ENCODE measurements at places on chromosomes 1 and 21. TPM values are rescaled to one million over a fixed set of nuclear protein-coding genes. Genes with fewer than 3 reads are reported as not detected.

DNA sequence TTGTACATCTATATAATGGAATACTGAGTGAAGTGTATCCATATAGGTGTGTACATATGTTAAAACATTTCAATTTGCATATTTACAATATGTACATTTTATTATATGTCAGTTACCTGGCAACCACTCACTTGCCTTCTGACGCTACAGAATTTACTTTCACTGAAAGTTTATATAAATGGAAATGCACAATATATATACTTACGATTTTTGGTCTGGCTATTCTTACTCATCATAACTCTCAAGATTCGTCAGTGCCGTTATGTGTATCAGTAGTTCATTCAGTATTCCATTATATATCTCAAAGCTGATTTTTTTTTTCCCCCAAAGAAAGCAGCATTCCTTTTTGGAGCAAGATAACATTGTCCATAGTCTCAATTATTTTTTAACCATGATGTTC is 138.2 kb downstream of the PCBP3 start:
- no peak for DNase-seq

DNA sequence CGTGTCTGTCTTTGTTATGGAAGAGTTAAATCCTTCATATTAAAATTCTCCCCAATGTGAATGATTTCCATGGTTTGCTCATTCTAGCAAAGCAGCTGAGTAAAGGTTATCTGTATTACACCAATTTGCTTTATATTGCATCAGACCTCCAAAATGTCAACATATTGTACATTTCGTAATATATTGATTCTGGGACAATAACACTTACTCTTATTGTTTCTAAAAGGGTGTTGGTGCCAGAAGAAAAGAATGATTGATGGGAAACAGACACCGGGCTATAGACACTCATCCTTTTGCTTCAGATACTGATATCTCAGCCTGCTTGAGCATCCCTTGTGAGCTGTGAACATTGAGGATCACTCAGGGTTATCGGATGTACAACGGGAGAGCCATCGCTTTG is 7.0 kb downstream of the NTNG1 start:
- DNase-seq: no peak

DNA sequence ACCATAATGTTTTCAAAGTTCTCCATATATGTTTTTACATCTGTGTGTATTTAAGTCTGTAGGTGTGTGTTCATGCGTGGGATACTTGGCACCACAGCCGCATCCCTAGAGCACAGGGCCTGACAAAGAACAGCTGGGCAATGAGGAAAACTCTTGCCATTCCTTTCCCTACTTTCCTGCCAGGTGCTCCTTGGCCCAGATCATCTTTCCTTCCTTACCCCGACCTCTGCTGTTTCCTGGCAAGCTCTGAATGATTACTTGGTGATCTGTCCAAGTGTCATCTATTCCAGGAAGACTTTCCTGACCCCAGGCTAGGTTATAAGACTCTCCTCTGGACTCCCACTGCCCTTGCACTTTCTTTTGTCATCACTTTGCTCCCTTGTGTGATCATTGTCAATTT is 123.6 kb downstream of the ELAVL4 start:
- no peak for DNase-seq

DNA sequence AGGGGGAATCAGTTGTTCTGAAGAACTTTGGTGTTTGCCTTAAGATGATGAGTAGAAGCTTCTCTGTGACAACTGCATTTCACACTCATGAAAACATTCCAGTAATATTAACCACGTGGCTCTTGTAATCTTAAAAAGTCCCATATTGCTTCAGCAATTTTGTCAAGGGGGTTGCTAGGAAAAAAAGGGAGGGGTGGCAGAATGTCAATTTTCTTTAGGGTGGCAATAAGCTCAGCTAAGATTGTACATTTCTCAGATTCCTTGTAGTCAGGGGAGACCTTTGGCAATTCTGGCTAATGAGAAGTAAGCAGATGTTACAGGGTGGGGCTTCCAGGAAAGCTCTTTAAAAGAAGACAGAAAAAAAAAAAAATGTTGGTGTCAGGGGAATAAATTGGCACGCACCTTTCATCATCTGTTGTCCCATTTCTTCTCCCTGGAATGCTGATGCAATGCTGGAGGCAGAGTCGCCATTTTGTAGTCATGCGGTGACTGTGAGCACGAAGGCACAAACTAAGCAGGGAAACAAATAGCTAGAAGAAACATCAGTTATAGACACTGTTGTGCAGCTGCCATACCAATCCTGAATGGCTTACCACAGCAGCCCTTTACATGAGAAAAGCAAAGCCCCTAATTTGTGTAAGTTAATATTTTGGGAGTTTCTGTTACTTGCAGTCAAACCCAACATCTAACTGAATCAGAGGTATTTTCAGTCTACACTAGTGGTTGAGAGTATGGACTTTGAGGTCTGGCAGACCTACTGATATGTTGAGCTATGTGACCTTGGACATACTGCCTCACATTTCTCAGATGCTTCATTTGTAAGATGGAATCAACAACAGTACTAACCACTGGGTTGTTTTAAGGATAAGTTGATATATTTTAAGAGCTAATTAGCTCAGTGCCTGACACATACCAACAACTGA is 56.1 kb upstream of the MRPS6 start:
- no peak for DNase-seq

DNA sequence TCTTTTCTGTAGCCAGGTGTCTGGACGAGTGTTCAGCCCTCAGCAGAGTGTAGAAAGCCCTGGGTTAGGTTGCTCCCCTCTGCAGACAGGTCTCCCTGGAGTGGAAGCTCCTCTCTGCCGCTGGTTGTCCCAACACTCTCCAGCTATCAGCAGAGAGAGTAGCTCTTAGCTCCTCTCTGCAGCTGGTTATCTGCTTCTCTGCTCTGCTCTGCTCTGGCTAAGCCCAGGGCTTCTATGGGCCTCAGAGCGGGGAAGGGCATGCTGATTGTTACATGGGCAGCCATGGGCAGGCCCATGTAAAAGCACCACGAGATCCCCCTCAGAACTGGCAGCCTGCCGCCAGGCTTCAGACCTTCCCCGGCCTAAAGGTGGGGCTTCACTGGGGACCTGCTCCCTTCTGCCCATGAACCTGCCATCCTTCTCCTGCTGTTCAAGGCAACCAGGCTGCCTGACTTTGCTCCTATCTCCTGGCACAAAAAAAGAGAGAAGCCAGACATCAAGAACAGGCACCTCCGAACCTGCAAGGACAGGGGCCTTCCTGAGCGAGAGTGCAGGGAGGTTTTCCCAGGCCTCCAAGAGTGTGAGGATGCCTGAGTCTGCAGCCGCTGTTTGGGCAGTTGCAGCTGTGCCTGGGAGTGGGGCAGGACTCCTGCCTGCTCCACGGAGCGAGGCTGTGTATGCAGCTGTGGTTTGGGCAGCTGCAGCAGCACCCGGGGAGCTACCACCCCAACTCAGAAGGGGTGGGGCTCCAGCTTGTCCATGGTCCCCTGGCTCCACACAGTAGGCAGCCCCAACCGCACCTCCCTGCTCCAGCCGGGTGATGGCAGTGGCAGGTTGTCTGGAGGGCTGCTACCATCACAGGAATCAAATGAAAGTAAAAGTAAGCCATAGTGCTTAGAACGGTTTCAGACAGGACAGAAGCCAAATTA is 973.7 kb downstream of the LTN1 start:
- peak; percentile 5 for DNase-seq

- no peak for DNase-seq
Measured at GRCh38 chr1:60896701-60897363, 185.5 kb upstream of the NFIA start.

- DNase-seq: no peak
Measured at GRCh38 chr1:178910023-178910422, 39.1 kb upstream of the ANGPTL1 start.

DNA sequence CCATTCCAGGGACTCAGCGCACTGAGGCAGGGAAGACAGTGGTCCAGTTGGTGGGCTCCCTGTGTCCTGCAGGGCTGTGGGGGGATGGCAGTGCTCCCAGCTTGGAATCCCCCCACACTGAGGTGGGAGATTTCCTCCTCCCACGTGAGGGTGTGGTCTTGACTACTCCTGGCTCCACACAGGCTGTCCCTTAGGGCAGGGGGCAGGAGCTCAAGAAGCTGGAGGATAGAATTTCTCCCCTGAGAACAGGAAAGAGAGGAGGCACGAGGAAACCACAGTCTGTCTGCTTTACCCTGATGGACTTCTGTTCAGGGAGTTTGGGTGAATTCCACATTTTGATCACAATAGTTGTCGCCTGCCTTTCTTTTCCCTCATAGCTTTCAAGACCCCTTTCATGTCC is 62.1 kb downstream of the CACNA1E start:
- DNase-seq: no peak

- DNase-seq: no peak
Measured at GRCh38 chr1:163701783-163702374, 380.1 kb downstream of the NUF2 start.

DNA sequence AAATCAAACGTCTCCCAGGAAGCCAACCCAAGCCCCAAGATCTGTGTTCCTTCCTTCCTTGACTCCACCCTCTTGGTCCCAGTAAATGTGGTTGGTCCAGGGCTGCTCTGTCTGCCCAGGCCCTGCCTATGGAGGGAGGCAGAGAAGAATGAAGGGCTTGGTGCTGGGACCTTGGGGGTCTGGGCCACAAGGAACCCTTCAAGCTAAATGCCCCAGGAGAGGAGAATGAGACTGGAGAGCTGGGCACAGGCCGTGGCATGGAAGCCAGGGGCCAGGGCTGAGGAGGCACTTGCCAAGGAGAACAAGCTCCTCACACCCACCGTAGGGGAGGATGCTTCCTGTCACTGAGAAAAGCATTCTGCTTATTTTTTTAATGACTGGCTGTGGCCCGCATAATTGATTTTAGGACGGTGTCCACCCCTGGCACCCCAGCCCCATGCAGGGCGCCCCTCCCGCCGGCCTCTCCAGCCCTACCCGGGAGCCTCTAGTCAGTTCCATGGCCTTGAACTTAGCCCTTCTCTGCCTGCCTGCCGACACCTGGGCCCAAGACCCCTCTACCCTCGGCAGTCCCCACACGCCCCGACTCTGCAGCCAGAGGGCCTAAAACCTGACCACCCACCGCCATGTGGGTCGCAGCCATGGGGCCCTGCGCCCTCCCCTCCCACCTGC is 889 bp downstream of the CLEC20A start:
- no peak for DNase-seq

GRCh38 chr1:45327644-45328515 is 1.2 kb downstream of the HPDL start:
- DNase-seq: no peak

- DNase-seq: no peak
Measured at GRCh38 chr1:185338719-185339622, 21.9 kb upstream of the IVNS1ABP start.

- no peak for DNase-seq
Measured at GRCh38 chr1:181119093-181119989, 30.8 kb downstream of the IER5 start.

- DNase-seq: no peak
Measured at GRCh38 chr21:46135782-46136395, 19.5 kb downstream of the FTCD start.

- DNase-seq: peak; percentile 23
Measured at GRCh38 chr1:108893141-108893530, 16.4 kb downstream of the GPSM2 start.

DNA sequence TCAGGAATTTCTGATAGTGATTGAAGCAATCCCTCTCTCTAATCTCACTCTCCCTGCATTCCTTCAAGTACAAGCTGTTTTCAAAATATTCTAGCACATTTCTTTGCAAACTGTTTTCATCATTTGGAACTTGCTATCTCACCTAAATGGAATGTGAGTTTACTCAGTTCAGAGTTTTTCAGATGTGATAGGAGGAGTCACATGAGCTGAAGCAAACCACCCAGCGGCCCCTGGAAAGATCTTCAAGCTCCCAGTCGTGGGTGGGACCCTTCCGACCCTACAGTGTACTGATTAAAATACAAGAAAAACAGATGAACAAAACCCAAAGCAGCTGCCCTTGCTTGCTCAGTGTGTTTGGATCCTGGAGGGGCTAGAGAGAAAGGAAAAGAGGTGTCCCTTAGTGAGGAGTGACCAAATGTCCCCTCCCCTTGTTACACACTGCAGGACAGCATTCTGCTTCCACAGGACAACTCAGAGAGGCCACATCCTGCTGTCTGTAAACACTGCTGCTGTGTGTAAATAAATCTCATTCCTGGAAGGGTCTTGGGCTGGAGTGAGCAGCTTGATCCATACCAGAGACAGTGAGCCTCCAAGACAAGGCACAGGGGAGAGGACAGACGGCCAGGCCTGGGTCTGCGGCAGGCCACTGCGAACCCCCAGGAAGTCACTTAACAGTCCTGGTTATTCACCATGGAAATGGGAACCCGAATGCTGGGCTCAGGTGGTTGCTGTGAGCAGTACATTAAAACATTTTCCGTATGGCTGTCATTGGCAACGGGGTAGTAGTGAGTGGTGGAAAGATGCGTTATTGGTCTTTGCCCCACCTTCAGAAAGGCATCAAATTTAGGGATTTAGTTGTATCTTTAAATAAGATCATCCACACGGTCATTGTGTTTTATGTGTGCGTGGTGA is 229.2 kb downstream of the RHOU start:
- DNase-seq: peak; percentile 94

- DNase-seq: no peak
Measured at GRCh38 chr1:33257207-33257771, 997 bp downstream of the ZNF362 start.

- DNase-seq: peak; percentile 18
Measured at GRCh38 chr1:36400825-36401601, 3.3 kb upstream of the LSM10 start.

GRCh38 chr1:94002046-94002787 is 93.0 kb upstream of the GCLM start:
- no peak for DNase-seq

GRCh38 chr1:85091671-85092280 is 43.5 kb upstream of the MCOLN3 start:
- no peak for DNase-seq

DNA sequence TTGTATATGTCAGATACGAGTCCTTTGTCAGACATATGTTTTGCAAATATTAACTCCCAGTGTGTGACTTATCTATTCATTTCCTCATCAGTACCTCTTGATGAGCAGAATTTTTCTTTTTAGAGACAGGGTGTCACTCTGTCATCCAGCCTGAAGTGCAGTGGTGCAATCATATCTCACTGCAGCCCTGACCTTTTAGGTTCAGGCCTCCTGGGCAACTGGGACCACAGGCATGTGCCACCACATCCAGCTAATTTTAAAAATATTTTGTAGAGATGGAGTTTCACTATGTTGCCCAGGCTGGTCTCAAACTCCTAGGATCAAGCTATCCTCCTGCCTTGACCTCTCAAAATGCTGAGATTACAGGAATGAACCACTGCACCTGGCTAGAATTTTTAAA is 93.0 kb downstream of the HLCS start:
- DNase-seq: no peak

GRCh38 chr1:165174491-165174890 is 182.0 kb downstream of the LMX1A start:
- no peak for DNase-seq

The CHAF1B gene
- total RNA-seq: 4.7 TPM

The LYST gene
- 8.3 TPM for total RNA-seq

The RASSF5 gene
- 0.18 TPM for total RNA-seq

The TOR1AIP2 gene
- total RNA-seq: 109 TPM

The PTPRC gene
- not detected for total RNA-seq

The ZNF683 gene
- total RNA-seq: not detected

The ELF3 gene
- not detected for total RNA-seq

The AADACL3 gene
- total RNA-seq: not detected

The ORC1 gene
- 9.7 TPM for total RNA-seq
